ENCODE measurements at places on chromosomes 2 and 18.

DNA sequence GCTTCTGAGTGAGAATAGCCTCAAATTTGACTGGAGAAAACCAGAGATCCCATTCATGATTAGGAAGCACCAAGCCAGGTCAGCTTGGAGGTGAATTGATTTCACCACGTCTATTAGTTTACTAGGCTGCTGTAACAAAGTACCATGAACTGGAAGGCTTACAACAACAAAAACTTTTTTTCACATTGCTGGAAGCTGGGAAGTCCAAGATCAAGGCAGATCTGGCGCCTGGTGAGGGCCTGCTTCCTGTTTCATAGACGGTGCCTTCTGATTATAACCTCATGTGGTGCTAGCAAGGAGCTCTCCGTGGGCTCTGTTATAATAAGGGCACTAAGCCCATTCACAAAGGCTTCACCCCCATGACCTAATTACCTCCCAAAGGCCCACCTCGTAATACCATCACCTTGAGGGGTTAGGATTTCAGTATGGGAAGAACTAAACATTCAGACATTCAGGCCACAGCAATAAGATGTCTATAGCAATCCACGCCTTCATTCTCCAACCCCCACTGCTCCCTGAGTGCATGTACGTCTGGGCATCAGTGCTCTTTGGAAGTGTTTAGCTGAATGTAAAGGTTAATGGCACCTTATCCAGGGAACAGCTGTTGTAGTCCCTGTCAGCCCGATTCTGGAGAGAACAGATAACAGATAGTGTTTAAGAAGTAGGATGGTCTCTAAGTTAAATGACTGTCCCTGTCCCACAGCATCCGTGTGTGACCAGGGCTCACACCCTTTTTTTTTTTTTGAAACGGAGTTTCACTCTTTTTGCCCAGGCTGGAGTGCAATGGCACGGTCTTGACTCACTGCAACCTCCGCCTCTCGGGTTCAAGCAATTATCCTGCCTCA, 89.2 kb downstream of the SOCS6 start:
- DNase-seq = no peak

DNA sequence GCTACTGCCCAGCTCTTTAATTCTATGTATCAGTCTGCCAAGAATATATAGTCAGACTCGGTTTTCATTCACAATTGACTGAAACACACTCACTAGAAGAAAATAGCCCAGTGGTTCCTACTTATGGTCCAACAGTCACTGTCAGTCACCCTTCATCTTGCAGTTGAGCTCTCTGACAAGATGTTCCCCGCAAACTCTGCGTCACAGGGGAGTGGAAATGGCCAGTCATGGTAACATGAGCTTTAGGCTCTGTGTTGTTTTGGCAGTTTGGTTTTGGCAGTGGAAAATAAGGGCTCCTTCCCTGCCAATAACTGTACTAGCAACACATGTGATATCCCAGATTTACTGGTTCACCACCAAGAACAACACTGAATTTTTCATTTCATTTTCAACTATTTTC, 122.5 kb downstream of the PRPF40A start:
- DNase-seq = no peak

GRCh38 chr2:58064086-58064485, 17.5 kb downstream of the VRK2 start:
- no peak for DNase-seq

DNA sequence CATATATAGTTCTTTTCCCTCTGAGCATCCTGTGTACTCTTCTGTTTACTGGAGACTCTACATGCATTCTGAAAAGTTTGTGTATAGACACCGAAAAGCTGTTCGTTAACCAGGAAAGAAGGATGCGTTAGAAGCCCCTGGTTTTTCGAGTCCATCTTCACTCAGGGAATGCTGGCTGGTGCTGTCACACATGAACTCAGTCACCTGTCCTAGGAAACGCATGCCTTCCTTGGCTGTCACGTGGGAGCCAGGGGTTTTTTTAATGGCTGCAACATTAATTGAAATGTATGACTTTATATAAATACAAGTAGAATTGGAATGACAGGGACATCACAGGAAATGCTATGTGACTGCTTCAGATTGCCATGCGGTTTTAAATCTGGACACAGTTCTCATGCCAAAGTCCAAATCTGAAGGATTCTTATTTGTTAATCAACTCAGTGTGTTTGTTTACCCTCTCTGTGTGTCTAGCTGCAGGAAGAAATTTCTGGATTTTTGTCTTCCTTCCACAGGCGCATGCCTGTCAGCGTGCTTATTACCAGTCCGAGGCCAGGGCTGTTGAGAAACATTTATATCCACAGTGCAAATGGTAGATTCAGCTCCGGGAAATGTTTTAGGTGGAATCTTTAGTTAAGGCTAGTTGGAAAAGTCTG, 2.6 kb downstream of the RAMP1 start:
- DNase-seq = no peak

DNA sequence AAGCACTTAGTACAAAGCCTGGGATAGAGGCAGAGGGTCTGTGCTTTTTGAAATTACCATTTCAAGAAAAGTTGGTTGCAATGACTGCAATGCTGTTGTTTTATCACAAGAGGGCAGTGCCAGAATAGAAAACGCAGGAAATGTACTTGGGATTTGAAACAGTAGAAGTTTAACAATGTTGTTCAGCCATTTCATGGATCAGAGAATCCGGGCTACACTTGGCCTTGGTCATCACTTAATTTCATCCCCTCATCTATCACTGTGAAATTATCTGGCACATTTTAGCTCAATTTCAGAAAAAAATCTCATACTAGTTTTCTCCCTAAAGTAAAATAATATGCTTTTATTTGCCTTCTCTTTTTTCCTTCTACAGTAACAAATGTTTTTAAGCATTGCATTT, 70.8 kb downstream of the RAPGEF4 start:
- no peak for DNase-seq

GRCh38 chr2:10057231-10058107, 14.1 kb downstream of the KLF11 start:
- no peak for DNase-seq

DNA sequence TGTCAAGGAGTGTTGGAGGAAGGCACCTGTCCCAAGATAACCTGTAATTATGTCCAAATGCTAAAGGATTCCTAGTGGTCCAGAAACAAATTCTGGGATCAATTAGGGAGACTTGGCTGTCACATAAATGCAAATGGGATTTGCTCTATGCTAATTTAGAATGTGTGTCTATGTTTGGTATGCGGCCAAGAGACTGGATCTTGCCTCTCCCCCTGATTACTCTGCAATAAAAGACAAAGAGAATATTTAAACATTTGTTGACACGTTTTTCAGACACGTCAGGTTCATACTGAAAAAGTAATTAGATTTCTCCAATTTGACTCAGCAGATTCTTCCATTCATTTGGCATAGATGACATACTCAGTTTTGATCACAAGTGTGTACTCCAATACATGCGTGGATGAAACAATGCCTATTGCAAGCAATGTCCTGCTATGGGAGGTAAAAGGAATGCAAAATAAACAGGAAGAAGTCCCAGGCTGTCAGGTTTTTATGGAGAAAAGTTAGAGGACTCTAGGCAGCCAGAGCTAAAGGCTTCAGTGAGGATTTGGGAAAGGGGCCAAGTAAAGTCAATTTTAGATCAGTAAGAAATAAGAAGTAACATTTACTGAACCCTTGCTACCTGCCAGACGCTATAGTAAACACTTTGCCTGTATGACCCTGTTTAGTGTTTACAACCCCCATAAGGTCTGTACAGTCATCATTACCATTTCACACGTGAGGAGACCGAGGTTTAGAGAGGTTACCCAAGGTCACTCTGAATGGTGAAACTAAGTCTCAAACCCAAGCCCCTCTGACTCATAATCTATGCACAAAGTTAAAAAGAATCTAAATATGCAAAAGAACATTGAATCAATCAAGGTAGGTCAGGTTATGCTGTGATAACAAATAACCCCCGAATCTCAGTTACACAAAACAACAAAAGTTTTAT, 7.8 kb downstream of the ANTXR1 start:
- no peak for DNase-seq

DNA sequence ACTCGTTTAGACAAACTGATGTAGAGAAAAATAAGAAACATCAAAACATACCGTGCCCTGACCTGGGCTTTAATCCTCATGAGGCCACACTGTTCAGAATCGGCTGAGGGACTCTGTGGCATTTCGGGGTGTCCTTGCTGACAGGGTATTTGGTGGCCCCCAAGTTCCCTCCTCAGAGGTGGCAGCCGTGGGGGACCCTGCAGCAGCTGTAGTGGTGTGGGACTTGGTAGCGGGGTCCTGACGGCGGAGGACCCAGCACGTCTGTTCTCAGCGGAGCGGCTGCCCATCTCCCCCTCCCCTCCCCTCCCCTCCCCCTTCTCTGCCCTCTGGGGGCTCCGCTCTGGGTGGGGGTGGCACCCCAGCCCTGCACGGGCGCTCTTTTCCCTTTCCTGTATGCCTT, 18.4 kb downstream of the KCNG2 start:
- no peak for DNase-seq

DNA sequence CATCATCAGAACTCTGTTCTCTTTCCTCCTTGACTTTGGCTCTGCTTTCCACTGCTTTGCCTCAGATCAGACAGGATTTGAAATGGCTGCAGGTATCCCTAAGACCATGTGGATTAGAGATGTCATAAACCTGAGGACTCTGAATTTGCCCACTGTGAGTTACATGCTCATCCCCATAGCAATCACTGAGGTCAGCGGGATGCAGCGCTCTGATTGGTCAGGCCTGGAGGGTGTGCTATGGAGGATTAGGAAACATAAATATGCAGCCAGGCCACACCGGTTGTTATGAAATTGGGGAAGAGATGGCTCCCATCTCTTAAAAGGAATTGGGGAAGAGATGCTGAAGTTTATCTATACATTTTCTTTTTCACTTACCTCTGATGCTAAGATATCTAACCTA, 73.7 kb upstream of the DNAJC10 start:
- DNase-seq = peak; percentile 6

GRCh38 chr18:48675352-48675761, 136.5 kb downstream of the CTIF start:
- DNase-seq = peak; percentile 79

DNA sequence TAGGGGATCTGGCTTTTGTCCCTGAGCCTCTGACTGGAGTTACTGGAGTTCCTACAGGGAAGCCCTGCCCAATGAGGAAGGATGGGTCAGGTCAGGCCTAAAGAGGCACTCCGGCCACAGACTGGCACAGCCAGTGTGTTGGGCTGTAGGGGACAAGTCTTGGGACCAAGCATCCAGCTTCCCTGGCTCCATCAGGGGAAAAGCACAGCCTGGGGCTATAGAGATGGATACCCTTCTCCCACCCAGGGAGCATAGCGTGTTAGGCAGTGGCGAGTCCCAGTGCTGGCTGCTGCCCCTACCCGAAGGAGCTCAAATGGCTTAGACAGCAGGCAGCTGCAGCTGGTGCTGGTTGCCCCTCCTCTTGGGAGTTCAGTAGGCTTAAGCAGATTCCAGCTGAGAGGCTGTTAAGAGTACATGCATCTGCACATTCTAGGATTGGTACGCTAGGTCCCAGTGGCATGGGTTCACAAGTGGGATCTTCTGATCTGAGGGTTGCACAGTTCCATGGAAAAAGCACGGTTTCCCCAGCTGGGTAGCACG, 111.4 kb downstream of the DCDC2C start:
- no peak for DNase-seq

DNA sequence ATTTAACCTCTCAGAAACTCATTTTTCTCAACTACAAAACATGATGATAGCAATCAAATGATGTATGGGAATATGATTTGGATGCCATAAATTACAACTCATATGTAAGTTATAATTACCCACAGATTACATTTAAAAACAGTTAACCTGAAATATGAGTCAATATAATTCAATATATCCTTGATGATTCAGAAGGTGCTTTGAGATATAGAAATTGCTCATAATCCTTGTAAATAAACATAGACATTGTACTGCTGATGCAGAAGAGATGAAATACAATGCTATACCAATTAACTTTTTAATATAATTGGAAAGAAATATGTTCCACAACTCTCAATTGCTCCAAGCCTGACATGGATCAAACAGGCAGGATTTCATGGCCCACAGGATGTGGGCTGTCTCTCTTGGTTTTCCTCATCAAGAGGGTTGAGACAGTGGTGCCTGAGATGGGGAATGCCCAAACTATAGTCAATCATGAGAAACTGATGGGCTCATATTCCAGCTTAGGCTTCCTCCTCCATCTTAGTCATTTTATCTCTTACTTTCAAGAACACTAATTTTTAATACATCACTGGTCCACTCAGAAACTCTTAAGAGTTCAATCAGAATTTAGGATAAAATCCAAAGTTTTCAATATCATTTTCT, 49.4 kb downstream of the NCKAP5 start:
- no peak for DNase-seq

DNA sequence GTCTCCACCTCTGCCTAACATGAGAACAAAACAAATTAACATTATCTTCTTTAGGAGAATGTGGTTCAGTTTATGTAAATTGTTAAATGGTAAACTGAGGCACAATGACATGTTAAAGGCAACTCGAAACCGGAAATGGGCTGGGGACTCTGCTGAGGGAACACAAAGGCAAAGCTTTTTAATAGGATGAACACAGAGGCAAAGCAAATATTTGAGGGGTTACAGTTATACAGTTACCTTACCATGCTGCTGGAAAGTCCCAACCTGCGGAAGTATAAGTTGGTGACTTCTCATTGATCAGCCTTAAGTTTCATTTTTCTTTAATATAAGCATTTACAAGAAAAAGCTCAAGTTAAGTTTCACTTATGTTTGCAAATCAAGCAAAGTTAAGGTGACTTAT, 195.0 kb downstream of the DLGAP1 start:
- DNase-seq = no peak

Measured in activated T-cell treated with anti-CD3 and anti-CD28 coated beads, Interleukin-2, amount 50 U/mL, for 4 hours (primary cell).